ENCODE measurements at places on chromosomes 4 and X.

- no peak for DNase-seq
Observed at GRCh38 chr4:69568787-69569186, 70.7 kb downstream of the UGT2A2 start.

- DNase-seq = no peak
Observed at GRCh38 chr4:163702736-163703135, 208.2 kb downstream of the TMA16 start.

DNA sequence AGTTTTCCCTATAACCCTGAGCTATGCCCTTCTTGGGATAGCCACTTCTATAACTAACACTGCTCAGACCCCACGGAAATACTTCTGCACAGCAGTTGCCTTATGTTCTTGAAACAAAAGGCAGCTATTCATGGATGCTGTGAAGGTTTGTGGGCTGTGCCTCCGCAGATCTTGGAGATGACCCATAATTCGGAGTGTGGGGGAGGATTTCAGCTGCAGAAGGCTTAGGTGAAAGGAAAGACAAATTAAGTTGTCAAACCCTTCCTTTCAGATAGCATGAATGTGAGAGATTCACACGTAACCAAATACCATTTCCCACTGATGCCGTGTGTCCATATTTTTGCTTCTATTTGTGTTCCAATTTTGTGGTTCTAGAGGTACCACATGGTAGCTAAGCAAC lies 38.1 kb upstream of the NYX start:
- no peak for DNase-seq

DNA sequence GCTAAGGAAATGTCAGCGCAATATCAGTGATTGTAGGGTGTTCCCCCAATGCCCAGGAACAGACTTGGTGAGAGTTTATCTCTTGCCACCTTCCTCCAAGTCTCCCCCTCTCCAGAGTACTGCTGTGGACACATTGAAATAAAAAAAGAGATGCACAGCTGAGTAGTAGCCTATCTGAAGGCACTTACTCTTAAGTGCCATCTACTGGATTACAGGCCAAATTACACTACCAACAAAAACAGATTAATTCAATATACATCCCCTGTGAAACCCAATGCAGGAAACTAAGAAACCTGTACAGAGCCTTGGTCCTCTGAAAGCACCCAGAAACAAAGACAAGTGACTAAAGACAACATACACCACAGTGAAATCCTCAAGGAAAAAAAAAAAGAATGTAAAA lies 460.3 kb downstream of the ZIC3 start:
- no peak for DNase-seq
